ENCODE measurements at places on chromosomes 7 and 10.

DNA sequence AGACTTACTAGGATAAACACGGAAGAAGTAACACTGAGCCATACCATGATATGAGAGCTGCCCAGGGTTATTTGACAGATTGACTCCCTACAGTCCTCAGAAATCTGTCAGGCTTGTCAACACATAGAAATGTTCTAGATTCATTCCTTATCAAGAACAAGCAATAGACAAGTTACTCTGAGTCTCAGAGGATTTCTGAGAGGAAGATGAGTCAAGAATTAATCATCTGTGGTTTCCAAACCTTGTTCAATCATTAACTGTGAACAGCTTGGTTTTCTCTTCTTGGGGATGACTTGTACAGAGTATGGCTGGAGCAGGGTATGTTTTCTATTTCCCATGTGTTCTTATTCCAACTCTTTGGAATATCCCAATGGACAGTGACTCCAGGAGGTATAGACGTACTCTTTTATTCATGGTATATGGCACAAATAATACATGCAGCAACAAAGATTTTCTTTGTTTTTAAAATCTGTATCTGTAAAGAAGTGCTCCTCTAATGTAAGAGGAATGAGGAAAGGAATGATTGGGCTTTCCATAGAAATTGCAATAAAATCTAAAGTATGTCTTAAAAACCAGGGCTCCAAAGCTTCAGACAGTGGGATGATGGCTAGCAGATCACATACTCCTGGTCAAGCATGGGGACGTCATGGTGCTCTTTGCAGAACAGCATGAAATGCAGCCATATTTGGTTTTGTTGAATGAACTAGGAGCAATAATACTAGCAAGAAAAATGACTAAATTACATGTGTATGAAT is 11.9 kb upstream of the SFR1 start:
- no peak for DNase-seq

GRCh38 chr7:5226921-5227785 is 37.1 kb downstream of the WIPI2 start:
- no peak for DNase-seq

DNA sequence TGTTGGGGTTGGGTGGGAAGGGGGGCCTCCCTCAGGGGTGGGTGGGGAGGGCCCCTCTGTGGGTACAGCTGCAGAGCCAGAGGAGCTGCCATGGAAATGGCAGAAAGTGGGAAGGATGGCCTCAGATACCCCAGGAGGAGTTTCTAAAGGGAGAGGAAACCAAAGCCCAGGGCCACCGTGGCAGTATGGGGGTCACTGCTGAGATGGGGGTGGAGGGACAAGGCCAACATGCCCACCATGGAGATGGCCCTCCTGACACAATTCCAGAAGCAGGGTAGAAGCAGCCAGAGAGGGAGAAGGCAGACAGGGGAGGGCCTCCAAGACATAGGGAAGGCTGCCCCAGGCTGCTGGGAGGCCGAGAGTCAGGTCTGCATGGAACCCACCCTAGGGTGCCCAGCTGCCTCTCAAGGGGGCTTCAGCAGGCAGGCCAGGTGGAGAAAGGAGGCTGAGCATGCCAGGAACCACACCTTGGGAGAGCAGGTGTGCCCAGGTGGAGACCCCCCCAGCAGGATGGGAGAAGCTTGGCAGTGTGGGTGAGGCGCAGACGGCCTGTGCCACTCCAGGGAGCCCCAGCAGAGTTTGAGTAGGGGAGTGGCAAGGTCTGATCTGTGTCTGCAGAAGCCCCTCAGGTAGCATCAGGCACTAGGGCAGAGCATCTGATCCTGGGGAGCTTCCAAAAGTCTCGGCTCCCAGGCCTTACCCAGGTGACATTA is 146.8 kb downstream of the ARHGAP22 start:
- no peak for DNase-seq

GRCh38 chr10:49119746-49120145 is 4.4 kb upstream of the VSTM4 start:
- DNase-seq = no peak

GRCh38 chr7:155644971-155645509 is 579 bp downstream of the RBM33 start:
- DNase-seq = no peak

DNA sequence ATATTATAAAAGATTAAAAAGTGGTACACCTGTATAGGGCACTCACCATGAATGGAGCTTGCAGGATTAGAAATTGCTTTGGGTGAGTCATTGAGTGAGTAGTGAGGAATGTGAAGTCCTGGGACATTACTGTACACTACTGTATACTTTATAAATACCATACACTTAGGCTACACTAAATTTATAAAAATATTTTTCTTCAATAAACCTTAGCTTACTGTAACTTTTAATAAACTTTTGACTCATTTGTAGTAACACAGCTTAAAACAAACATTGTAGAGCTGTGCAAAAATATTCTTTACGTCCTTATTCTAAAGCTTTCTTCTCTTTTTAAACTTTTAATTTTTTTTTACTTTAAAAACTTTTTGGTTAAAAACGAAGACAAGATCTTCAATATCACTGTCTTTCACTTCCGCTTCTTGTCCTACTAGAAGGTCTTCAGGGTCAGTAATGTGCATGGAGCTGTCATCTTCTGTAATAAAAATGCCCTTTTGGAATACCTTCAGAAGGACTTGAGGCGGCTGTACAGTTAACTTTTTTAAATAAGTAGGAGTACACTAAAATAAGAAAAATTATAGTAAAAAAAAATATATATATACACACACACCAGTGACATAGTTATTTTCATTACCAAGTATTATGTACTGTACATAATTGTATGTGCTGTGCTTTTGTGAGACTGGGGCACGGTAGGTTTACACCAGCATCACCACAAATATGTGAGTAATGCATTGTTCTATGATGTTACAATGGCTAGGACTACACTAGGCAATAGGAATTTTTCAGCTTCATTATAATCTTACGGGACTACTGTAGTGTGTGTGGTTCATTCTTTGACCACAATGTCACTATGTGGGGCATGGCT is 3.5 kb downstream of the STK31 start:
- no peak for DNase-seq

DNA sequence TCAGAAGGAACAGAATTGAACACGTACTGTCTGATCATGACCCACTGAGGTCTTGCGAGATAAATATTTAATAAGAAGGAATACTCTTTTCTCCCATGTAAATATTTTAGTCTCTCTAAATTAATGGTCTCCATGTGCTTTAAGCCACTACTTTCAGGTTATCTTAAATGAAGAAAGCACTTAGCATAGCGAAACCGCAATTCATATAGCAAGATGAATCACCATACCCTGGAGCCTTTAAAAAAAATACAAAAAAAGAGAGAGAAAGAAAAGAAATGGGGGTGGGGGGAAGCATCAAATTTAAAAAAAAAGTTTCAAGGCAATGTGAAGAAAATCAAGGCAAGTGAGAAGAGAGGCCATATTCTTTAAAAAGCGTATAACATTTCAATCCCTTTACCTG is 82.5 kb downstream of the CTTNBP2 start:
- DNase-seq = no peak

DNA sequence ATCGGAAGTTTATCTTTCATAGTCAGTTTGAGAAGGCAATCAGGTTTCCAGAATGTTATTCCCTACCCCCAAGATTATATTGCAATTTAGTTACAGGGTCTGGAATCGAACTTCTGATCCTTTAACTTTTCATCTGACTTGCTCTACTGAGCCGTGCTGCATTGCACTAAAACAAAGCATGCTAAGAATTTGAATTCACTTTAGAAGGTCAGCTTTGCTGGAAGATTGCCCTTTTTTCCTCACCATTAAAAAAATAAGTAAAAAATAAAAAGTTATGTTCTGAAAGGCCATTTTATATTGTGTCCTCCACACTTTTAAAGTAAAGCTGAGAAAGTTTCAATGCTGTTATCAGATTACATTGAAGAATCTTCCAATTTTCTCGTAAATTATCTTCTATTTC is 388.8 kb upstream of the PHF14 start:
- DNase-seq = no peak

Data from cortex of kidney (tissue), 1 donor.